NAMALWA (cell line): ENCODE measurements at places on chromosomes 6 and 20.

DNA sequence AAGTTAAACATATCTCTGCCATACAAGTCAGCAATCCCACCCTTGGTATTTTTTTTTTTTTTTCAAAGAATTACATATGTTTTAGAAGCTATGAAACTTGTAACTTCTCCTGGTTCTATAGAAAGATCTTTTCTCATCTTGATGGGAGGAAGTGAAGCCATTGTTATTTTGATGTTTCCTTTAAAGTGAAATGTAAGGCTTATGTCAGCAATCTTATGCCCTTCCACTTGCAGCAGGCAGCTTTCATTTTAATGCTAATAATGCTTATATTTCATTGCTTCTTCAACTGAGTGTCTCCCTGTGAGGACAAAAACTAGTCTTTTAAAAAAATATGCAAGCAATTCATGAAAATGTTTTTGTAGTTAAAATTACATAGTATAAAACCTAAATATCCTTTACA lies 1614.7 kb downstream of the KHDRBS2 start:
- DNase-seq: no peak

- DNase-seq: no peak
Measured at GRCh38 chr20:19916531-19917485, 100.4 kb upstream of the NAA20 start.

GRCh38 chr6:31776989-31777666 lies at the start of gene VWA7:
TSS of gene VWA7 (minus strand) at chr6:31777328. CDS start at chr6:31776779, 549 bp downstream.
- DNase-seq: peak; percentile 57

- DNase-seq: peak; percentile 81
Measured at GRCh38 chr6:112163295-112164257, 76.2 kb downstream of the FAM229B start.

- no peak for DNase-seq
Measured at GRCh38 chr20:50038169-50038568, 55.4 kb downstream of the SNAI1 start.

GRCh38 chr6:132648356-132648755 lies 10.6 kb downstream of the TAAR1 start:
- DNase-seq: peak; percentile 4

GRCh38 chr6:166045860-166046200 lies 121.8 kb downstream of the TBXT start:
- no peak for DNase-seq

DNA sequence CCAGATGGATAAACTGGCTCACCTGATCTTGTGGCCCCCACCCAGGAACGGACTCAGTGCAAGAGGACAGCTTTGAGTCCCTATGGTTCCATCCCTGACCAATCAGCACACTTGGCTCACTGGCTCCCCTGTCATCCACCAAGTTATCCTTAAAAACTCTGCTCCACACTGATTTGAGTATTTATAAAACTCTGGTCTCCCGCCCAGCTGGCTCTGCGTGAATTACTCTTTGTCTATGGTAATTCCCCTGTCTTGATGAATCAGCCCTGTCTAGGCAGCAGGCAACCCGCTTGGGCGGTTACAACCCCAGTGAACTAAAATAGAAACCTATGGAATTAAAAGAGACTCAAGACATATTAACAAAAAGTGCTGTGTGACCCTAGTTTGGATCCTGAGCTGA lies 38.1 kb upstream of the CD83 start:
- DNase-seq: no peak
